ENCODE measurements at places on chromosomes 6 and 20.

DNA sequence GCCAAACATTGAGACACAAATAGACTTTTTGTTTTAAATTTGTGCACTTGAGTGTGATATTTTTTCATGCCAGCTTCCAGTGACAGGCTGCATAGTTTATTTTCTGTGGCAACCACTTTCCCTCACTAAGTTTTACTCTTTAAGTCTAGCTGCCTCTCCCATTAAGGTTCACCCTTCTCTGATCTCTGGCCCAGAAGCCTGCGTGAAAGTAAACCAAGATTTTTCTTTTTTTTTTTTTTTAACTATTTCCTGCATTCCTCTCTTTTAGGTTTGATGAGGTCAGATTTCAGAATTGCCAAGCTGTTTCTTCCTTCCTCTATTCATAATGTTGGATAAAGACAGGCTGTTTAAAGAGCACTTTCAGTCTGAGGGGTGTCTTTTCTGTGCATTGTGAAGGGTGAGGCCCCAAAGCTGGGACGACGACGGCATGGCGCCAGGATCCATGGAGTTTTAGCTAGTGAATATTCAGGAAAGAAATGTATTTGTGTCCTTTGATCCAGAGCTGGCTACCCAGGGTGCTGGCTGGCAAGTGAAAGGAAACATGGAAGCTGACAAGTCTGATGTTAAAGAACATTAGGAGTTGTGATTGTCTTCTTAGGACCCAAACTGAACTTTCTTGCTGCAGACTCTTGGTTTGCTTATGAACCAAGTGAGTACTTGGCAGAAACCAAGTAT, 50.7 kb downstream of the DOK5 start:
- DNase-seq, result no peak

DNA sequence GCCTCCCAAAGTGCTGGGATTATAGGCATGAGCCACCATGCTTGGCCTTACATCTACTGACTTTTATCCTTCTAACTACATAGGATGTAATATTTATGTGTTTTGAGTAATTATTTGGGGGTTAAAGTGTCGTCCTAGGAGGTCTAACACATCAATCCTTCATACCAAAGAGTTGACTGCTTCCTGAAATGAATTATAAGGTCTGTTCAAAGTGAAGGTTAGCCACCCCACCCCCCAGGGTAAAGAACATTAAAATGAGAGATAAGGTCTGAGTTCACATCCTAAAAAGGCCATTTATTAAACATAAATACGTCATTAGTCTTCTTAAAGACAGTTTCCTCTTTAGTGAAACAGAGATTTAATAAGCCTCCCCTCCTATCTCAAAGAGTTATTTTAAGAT, 33.8 kb downstream of the TNFAIP3 start:
- no peak for DNase-seq

GRCh38 chr6:69866770-69867638, 648 bp downstream of the COL19A1 start:
- peak; percentile 4 for DNase-seq

- DNase-seq, result no peak
Observed at GRCh38 chr6:54810147-54810546, 36.4 kb upstream of the FAM83B start.

DNA sequence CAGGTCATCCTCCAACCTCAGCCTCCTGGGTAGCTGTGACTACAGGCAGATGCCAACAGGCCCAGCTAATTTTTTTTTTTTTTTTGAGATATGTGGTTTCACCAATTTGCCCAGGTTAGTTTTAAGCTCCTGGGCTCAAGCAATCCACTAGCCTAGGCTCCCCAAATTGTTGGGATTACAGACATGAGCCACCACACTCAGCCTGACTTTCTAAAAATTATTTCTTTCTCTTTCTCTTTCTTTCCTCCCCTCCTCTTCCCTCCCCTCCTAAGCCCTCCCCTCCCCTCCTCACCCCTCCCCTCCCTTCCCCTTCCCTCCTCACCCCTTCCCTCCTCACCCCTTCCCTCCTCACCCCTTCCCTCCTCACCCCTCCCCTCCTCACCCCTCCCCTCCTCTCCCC, 127.3 kb downstream of the BTBD3 start:
- no peak for DNase-seq

GRCh38 chr6:21438986-21439352, 154.6 kb upstream of the SOX4 start:
- DNase-seq, result no peak

DNA sequence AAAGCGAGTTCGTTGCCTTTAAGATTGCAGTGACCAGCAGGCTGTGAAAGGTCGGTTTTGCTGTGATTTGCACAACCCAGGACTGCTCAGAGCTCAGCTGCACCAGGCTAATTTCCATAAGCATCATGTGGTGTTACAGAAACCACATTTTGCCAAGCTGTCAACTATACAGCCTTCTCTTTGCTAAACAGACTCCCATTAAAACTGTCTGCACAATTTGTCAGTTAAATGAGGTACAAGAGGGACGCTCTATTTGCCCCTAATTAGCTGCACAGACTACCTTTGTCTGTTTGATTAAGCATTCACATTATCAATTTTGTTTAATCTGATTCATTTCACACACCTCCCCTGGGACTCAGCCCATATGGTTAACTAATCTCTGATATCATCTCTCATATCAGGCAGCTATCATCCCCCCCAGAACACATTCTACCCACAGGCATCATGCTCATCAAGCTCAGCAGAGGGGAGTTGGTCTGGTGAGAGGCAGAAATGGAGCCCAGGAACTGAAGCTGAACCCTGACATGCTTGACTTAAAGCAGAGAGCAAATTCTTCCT, 62.1 kb downstream of the OLIG3 start:
- DNase-seq, result no peak

DNA sequence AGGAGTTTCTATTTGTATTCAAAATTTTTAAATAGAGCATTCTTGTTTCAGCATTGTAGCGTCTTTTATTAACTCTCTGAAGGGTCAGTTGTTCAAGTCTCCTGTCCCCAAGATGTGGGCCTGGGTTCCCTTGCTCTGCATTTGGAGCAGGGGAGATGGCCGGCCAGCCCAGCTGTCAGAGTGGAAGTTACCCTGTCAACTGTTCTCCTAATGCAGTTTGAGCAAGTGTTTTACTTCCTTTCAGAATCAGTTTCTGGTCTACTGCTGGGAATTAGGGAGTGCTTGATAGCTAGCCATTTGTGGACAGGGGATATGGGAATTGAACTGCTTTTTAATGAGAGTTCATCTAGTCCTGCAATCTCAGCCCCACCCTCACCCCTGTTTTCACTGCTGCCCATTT, 116.6 kb downstream of the QKI start:
- no peak for DNase-seq

DNA sequence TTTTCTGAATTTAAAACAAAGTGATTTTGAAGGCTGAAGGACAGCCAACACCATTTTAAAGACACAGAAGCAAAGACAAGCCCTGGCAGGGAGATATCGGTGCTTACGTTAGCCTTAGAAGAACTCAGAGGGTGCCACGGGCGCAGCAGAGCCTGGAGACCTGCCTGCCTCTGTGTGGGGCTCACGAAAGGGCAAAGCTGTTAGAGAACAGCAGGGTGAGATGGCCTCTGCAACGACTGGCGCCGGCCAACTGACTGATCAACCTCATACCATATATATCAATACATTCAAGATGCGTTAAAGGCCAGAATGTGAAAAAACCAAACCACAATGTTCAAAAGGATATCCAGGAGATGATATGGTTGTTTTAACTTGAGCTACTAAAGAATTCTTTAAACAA, 151.0 kb upstream of the RPS6KA2 start:
- no peak for DNase-seq

GRCh38 chr6:25788305-25788922, 33.9 kb downstream of the SLC17A4 start:
- peak; percentile 60 for DNase-seq

DNA sequence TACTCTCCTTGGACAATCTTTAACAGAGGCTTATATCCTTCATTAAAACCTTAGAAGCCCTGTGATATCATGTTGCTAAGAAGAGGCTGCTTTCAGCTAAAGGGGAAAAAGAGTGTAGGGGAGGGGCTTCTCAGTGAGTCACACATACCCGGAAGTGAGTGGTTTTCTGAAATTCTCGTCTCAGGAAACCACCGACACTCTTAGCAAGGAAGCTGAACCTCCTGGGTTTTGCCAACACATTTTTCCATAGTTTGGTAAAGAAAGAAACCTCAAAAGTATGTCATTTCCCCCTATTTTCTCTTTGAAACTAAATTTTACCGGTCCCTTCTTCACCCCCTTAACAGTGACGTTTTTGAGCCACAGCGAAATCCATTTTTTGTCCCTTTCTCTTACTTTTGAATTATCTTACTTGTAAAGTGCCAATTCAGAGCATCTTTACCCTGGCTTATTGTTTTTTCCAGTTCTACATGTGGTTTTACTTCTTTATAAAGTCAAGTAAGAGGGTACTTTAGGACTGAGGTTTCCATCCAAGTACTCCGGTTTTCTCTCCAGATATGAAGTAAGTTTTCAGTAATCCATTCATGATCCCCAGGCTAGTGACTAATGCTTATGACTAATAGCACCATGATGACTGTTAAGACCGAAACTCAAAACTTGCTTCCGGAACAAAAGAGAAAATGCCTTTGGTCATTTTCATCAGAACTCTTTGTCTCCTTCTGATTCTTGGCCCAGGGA, 219.3 kb downstream of the ARHGAP18 start:
- DNase-seq, result peak; percentile 95

DNA sequence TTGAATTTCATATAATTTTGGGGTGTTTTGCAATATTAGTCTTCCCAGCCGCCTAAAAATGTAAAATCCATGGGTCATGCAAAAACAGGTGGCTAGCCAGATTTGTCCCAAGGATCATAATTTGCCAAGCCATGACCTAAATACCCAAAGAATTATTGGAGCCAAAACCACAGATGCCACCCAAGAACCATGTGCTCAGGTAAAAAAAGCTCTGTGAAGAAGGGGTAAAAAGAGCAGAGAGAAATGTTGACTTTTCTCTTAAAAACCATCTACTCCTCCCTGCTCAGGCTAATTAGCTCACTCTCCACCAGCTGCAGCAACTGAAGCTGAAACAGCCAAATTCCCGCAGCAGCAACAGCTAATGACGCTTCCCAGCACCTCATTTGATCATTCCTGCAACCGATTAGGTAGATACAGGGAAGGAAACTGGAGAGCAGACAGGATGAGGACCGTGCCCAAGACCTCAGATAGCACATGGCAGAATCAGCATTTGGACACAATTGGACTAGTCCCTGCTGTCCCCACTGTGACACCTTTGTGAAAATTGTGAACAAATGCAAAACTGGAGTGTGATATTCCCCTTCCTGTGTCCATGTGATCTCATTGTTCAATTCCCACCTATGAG, 107.9 kb upstream of the NXT1 start:
- no peak for DNase-seq

- peak; percentile 18 for DNase-seq
Observed at GRCh38 chr6:152673236-152673635, 24.5 kb upstream of the MYCT1 start.

All from AG10803 (cell line).